Stimulated activated CD4-positive, alpha-beta T cell treated with anti-CD3 and anti-CD28 coated beads, Interleukin-12 subunit alpha, Interleukin-12 subunit beta, amount 100 ng/mL, for 4 hours (primary cell): ENCODE measurements at places on chromosomes 5 and 9.

DNA sequence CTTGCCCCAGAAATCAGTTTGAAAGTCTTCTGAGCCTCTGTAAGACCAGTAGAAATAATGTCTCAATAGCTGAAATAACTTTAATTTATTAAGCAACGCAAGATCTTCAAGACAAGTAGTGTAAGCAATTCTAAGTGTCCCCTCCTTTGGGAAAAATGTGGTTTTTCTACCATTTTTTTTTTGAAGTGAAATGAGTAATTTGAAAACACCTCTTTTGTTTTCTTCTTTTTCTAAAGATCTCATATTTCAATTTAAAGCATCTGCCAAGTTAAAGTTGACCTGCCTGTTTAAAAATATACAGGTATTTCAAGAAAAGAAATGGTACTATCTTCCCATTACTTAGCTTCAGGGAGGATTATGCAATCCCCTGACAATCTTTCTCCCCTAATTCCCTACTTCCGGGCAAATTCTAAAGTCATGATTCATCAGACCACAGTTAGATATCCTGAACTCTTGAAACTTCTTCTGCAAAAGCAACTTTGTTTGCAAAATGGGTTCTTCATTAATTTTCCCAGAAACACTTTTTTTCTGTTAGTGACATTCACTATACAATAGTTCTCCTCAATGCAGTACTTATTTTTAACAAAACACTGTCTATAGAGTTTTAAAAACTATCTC lies 7.8 kb upstream of the ANXA1 start:
- DNase-seq: no peak

GRCh38 chr5:127583866-127584265 lies 65.0 kb upstream of the CTXN3 start:
- no peak for DNase-seq

GRCh38 chr5:134649163-134649835 lies 714 bp downstream of the SEC24A start:
- no peak for DNase-seq

GRCh38 chr5:35575578-35575977 lies 42.1 kb upstream of the SPEF2 start:
- no peak for DNase-seq

- no peak for DNase-seq
Measured at GRCh38 chr5:128156521-128156920, 73.0 kb downstream of the SLC12A2 start.

- DNase-seq: no peak
Measured at GRCh38 chr5:35152733-35153132, 77.6 kb downstream of the PRLR start.

- no peak for DNase-seq
Measured at GRCh38 chr5:97100476-97100875, 41.9 kb downstream of the LIX1 start.

DNA sequence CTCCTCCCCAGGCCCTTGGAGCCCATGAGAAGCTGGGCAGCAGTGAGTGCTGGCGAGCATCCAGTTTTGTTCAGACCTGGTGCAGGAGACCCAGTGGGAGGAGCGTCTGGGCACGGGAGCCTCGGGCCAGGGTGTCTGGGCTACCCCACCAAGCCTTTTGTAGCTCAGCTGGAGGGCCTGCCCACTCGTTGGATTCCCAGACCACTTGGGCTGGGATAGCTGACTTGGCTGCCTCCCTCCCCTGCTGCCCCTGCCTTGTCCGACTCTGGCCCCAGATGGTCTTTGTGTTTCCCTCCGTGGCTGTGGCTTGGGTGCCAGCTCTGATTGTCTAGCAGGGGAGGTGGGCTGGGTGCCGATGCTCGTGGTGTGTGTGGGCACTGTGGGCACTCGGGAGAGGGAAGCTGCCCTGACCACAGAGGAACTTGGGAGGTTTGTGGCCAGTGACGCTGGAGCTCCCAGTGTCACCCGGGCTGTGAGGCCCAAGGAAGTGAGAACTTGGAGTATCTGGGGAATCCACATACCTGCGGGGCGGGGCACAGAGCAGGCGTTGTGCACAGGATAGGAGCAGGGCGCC lies 47.3 kb downstream of the WNK2 start:
- DNase-seq: no peak

DNA sequence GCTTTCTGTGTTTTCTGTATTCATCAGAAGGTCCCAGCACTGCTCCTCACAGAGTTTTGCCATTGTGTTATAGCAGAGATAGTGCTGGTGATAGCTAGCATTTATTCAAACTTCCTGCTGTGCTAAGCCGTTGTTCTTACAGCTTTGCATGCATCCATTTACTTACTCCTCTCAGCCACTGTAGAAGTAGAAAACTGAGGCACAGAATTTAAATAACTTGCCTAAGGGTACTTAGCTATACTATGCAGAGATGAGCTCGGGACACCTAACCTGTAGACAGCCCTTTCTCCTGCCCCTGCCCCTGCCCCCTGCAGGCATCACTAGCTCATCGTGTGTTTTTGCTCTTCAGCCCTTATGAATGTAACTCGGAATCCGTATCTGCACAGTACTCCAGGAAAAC lies 227.6 kb downstream of the SAXO1 start:
- no peak for DNase-seq
